ENCODE measurements at places on chromosomes 13 and 19. TPM values are rescaled to one million over a fixed set of nuclear protein-coding genes. Genes with fewer than 3 reads are reported as not detected.

GRCh38 chr19:48686088-48686487 lies 9.7 kb upstream of the FUT2 start:
- no peak for DNase-seq

DNA sequence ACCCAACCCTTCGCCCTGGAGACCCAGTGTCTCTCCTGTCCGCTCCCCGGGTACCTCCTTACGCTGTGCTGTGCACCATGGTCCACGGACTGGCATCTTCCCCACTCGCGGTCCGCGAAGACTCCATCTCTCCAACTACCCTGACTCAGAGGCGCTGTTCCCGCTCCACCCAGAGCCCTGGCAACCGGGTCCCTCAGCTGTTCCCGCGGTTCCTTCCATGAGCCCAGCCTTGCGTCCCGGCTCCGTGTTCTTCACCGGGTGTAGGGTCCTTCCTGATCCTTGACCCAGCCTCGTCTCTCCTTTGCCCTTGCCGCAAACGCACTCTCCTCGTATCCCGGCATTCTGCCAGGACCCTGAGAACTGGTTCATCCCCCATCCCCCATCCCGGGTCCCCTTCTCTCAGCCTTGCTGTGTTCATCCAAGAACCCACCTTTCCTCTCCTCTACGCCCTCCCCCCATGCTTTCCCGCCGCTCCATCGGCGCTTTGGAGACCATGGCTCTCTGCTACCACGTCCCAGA lies 664 bp downstream of the ICAM5 start:
- DNase-seq, result no peak

DNA sequence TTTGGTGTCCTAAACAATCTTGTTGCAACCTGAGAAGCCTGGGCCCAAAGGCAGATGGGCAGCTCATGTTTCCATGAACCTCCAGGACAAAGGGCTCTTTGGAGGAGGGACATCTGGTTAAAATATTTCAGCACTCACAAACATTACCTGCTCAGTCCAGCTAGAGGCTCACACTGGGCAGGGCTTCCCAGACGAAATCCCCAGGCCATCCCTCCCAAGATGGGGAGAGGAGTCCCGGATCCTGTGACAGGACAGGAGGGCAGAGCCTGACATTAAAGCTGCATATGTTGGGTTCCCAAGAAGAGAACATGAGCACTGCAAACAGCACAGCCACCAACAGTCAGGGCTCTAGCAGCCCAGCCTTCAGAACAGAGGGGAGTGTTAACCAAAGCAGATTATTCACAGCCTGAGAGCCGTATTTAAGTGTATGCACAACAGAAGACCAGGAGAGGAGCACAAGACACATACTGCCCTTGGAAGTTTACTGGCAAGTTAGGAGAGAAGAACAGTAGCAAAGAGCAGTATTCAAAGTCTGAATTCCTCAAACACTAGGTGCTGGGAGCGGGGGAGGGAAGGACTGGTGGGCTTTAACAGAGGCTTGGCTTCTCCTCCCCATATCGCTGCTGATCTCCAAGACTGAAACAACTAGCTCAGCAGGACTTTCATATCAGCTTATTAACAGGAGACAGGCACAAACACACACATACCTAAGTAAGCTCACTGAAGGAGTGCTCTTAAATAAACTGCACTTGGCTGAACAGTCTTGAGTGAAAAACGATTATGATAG lies 12.3 kb downstream of the ATP7B start:
- no peak for DNase-seq

- DNase-seq, result no peak
Measured at GRCh38 chr13:32228330-32229041, 86.7 kb downstream of the ZAR1L start.

Gene ZNF844
- 4.5 TPM for polyA plus RNA-seq

GRCh38 chr13:50691681-50692263 lies 151.7 kb downstream of the DLEU7 start:
- no peak for DNase-seq

Gene TIMM29
- 9.1 TPM for polyA plus RNA-seq

Gene LIM2
- polyA plus RNA-seq, result not detected

DNA sequence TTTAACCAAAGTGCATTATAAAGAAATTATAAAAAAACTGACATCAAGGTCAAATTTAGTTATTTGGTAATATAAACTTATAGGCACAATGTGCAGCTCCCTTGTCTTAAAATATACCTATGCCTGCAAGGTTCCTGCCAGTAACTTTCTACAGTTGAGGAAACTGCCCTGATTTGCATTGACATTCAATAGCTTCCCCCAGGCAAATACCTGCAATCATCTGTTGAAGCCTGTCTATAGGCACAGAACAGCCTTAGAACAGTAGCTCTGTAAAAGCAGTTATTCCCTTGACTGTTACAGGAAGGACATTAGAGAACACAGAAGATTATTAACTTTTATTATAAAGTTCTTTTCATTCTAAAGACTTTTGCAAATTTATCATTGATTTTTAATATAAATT lies 1239.5 kb downstream of the PCDH9 start:
- no peak for DNase-seq

DNA sequence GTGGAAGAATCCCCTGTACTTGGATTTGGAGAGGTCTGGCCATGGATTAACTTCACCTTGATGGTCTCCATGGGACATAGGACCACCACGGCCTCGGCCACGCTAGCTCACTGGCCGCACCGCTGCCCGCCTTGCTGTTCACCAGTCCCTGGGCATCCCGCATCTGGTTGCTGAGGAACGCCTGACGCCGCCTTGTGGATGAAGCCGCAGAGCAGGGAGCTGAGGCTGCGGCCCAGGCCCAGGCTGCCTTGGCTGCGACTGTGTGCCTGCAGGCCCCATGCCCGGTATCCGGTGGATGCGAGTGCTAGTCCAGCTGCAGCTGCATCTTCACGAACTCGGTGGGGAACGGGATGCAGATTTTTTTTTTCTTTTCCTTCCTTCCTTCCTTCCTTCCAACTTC lies 1407.1 kb downstream of the UQCRFS1 start:
- no peak for DNase-seq

- DNase-seq, result no peak
Measured at GRCh38 chr13:96651598-96651997, 342.7 kb downstream of the OXGR1 start.

GRCh38 chr19:41620171-41620570 lies 6.7 kb downstream of the CEACAM4 start:
- no peak for DNase-seq

Gene TNFSF9
- polyA plus RNA-seq, result 0.11 TPM

Gene SELENOV
- polyA plus RNA-seq, result not detected

- DNase-seq, result peak; percentile 80
Measured at GRCh38 chr13:66113882-66114526, 1116.1 kb downstream of the PCDH9 start.

GRCh38 chr19:14471436-14472187 lies 3.5 kb downstream of the PTGER1 start:
- DNase-seq, result no peak

DNA sequence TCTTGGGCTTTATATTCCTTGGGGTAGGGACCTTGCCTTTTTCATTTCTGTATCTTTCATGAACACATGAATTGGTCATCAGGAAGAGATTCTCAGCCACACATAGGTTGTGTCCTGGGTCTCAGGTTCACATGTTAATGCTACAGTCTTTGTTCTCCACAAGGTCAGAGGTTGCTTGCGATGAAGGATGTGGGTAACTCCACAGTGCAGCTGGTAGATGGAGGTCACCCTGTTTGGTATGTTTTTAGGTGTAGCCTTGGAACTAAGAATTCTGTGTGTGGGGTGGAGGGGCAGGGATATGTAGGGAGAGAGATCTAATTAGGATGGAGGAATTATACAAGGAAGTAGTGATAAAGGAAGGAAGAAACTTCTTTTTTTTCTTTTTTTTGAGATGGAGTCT lies 23.2 kb downstream of the CEACAM1 start:
- DNase-seq, result no peak

- DNase-seq, result no peak
Measured at GRCh38 chr13:27772651-27773425, 19.4 kb upstream of the GSX1 start.

Gene IFNL1
- not detected for polyA plus RNA-seq

DNA sequence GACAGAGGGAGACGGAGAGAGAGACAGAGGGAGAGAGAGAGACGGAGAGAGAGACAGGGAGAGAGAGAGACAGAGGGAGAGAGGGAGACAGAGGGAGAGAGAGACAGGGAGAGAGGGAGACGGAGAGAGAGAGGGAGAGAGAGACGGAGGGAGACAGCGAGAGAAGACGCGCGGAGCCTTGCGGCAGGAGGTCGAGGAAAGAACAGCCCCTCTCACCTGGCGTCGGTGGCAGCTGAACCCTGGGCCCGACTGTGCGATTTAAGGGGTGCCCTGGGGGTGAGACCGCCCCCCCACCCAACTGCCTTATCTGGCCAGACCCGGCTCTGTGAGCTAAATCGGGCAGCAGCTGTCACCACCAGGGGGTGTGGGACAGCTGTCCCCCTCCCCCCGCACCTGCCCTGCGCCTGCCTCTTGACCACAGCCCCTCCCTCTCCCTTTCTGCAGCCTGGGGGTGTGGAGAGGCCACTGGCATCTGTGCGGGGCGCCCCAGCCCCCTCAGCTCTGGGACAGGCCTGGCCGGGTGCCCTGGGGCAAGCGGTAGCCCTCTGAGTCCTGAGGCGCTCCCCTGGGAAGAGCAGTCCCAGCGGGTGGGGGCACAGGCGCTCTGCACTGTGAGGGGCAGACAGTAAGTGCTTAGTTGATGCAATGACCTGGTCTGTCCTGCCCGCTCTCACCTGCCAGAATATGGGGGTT lies 10.8 kb downstream of the JOSD2 start:
- DNase-seq, result no peak

Gene THAP8
- polyA plus RNA-seq, result 11.0 TPM

- DNase-seq, result no peak
Measured at GRCh38 chr13:99978799-99979452, 2.7 kb upstream of the ZIC2 start.

Gene ZNF729
- not detected for polyA plus RNA-seq

GRCh38 chr19:4139614-4140236 lies 13.7 kb upstream of the CREB3L3 start:
- no peak for DNase-seq

DNA sequence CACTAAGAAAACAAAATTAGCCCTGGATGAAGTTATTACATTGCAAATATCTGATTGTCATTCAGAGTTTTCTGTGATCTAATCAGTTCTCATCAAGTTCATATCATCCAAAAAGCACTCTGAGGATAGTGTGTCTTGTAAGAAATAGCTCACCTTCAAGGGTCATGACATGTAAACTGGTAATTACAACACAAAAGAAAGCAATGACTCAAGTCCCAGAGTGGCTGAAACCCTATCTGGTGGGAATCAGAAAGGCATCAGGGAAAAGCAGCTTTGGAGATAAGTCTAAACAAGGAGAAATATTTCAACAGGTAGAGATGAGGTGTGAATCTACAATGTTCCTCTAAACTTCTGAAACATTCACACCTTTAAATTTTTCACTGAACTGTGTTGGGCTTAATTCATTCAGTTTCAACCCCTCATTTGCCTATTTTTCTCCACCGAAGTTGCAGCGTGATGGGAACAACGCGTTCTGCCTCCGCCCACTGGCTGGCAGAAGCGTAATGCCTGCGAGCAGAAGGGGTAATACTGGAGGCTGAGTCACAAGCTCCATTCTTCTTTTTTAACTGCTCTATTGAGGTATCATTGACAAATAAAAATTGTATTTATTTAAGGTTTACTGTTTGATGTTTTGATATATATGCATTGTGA lies 155.2 kb upstream of the IPO5 start:
- DNase-seq, result no peak

Gene ZNF8
- 2.5 TPM for polyA plus RNA-seq

DNA sequence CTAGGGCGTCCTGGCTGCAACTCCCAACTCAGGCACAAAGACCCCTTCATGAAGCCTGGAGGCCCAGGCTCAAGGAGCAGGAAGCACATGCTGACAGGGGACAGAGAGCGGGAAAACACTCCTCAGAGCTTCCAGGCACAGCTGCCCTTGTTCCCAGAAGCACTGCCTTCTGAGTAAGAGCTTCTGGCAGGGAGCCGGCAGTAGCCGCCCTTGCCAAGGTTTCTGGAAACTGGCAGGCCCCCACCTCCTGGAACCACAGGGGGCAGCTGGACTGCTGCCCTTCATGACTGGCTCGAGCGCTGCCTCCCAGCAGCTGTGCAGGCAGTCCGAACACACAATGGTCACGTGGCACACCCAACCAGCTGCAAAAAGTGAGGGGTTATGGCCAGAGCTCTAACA lies 33.6 kb upstream of the EPHX3 start:
- peak; percentile 65 for DNase-seq

Gene PPP2R1A
- polyA plus RNA-seq, result 269 TPM

Gene FXYD3
- polyA plus RNA-seq, result not detected

Gene C1QTNF9B
- not detected for polyA plus RNA-seq

GRCh38 chr13:46100191-46100815 lies 4.5 kb downstream of the CPB2 start:
- no peak for DNase-seq

Gene PARP4
- 63.5 TPM for polyA plus RNA-seq

DNA sequence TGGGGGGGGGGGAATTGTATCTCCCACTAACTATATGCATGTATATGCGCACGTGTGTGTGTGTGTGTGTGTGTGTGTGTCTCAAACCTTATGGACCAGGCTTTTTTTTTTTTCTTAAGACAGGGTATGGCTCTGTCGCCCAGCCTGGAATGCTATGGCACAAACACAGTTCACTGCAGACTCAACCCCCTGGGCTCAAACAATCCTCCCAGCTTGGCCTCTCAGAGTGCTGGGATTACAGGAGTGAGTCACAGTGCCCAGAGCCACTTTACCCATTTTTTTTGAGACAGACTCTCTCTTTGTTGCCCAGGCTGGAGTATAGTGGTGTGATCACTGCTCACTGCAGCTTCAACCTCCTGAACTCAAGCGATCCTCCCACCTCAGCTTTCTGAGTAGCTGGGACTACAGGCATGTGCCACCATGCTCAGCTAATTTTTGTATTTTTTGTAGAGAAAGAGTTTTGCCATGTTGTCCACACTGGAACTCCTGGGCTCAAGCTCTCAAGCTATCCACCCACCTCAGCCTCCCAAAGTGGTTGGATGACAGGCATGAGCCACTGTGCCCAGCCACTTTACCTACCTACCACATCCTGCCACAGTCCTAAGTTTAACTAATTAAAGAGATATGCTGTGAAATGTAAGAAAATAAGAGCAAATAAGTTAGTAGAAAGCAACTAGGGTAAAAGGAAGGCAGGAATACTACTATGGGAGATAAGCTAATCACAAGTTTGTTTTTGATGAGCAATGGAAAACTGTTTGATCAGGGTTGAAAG lies 2.4 kb downstream of the ZMYM5 start:
- no peak for DNase-seq
